Stimulated activated naive CD4-positive, alpha-beta T cell treated with Interleukin-2 at 50 U/mL for 16 hours (primary cell): ENCODE measurements at places on chromosomes 2 and 18.

DNA sequence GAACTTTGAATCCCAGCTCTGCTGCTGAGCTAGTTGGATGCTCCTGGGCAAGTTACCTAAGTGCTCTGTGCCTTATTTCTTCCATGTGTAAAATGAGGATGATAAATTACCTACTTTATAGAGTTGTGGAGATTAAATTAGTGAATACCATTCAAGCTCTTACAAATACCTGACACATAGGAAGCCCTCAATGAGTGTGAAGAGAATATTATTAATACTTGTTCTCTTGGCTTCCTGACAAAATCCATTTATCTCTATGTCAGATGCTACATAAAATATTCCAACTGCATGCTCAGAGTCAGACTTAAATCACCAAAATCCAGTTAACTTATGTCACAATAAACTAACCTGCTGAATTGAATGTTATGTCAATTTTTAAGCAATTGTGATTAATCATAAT lies 42.9 kb upstream of the CCBE1 start:
- no peak for DNase-seq

- DNase-seq, result no peak
These were observed 7.2 kb downstream of the BOLL start for GRCh38 chr2:197777823-197778407.

DNA sequence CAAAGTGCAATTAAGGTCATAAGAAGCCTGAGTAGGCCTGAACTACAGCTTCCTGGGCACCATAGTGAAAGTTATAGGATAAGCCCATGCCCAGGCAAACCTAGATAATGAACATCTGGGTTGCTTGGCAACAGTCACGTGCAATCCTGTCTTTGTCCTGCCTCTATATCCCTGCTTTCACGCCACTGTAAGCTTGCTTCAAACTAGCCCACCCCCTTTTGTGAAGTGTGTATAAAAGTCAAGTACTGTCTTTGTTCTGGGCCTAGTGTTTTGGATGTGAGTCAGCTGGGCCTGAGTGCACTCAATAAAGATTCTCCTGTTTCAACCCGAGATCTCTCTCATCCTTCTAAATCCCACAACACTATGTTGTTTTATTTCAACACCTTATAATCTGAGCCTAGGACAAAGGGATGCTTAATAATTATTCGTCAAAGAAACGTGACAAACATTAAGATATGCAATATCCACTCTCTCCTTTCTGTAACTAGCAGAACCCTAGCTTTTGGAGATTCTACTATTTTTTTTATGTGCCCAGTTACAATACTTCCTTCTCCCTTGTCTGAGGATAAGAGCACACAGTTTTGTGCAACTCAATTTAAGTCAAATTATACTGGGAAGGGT lies 927.8 kb downstream of the SUCLG1 start:
- DNase-seq, result no peak

GRCh38 chr18:66616523-66616983 lies 12.7 kb upstream of the CDH19 start:
- no peak for DNase-seq

DNA sequence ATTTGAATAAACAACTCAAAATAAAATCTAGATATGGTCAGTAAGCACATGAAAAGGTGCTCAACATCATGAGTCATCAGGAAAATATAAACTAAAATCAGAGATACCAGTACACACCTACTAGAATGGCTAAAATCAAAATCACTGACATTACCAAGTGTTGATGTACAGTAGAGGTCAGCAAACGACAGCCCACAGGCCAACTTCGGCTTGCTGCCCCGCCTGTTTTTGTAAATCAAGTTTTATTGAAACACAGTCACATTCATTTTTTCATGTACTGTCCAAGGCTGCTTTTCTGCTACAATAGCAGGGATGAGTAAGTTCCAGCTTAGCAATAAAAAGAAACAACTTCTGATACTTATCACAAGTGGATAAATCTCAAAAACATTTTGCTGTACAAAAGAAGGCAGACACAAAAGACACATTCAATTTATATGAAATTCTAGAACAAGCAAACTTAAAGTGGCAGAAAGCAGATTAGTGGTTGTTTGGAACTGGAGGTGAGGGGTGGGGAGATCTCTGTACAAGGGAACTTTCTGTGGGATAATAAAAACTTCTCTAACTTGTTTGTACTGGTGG lies 32.1 kb downstream of the TRAK2 start:
- DNase-seq, result no peak

DNA sequence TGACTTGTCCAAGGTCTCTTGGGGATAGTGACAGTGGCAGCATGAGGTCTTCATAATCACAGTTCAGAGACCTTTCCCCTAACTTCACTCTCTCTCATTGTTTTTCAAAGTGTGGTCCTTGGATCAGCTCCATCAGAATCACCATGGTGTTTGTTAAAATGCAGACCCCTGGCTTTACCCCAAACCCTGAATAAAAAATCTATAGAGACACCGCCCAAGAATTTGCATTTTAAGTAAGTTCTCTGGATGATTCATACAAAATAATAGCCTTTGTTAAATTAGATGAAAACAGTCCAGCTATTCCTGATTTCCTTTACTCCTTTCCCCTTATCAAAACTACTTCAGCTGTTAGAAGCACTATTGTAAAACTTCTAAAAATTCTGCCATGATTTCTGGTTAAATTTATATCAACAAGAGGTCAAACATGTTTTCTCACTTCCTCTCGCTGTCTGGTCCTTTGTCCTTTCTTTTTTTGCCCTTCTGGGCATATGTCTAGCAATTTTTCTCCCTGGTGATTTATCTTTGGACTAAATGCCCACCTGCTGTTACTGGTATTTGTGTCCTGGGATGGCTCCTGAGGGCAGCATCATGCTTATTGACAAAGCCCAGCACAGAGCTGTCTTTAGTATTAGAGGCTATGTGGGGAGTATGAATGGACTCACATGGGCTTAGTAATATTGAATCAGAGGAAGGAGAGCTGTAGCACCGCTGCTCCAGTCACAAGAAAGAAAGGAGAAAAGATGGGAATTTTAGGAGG lies 63.4 kb downstream of the LHCGR start:
- no peak for DNase-seq

- no peak for DNase-seq
These were observed 140.0 kb downstream of the SEPTIN10 start for GRCh38 chr2:109473616-109474318.

DNA sequence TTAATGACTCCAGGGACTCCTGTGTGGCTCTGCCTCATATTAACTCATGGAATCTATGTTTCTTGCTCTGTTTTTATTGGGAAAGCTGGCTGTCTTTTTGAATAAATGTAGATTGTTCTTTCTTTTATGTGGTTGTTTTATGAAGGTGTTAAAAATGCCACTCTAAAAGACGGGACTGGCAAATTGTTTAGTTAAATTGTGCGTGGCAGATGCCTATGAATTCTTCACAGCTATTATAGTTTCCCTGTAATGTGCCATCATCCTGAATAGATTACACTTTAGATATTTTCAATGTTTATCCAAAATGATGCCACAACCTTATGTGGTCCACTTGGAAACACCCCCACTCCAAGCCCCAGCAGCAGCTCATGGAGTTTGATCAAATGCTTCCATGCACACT lies 149.7 kb downstream of the ST6GAL2 start:
- no peak for DNase-seq

DNA sequence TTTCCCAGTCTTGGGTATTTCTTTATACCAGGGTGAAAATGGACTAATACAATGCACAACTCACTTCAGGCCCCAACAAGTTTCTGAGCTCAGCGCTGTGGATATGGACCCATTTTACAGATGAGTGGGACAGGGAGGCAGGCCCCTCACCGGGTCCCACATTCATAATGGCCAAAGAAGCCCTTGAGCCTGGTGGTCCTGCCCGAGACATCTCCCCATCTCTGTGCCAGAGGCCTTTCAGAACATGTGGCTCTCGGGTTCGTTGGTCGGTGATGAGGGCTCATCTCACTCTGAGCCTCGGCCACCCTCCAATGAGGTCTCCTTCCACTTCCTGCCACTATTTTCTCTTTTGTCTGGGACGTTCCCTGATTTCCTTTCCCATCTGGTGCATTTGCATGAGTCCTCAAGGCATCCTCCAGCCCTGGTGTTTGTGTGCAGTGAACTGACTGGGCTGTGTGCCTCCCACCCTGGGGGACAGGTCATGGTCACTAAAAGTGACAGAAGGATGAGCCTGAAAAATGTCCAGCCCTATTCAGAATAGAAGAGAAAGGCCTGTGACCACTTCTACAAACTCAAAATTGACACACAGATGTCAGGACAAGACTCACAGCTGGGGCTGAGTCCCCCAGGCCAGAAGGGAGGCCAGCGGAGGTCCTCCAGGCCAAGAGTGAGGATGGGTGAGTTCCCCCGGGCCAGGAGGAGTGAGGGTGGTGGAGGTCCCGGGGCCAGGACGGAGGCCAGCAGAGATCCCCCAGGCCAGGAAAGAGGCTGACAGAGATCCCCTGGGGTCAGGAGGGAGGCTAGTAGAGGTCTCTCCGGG lies 134.5 kb downstream of the PTGR3 start:
- no peak for DNase-seq

DNA sequence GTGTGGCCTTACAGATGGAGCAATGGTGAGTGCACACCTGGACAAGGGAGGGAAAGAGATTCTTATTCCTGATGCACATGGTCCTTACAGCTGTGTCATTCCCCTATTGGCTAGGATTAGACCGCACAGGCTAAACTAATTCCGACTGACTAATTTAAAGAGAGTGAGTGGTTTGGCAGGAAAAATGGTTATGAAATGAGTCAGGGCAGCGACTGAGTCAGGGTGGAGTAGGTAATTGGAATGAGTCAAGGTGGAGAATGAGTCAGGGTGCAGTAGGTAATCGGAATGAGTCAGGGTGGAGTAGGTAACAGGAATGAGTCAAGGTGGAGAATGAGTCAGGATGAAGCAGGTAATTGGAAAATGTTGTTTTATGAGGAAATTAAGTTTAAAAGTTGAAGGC lies 1353.7 kb upstream of the LRRTM1 start:
- no peak for DNase-seq

DNA sequence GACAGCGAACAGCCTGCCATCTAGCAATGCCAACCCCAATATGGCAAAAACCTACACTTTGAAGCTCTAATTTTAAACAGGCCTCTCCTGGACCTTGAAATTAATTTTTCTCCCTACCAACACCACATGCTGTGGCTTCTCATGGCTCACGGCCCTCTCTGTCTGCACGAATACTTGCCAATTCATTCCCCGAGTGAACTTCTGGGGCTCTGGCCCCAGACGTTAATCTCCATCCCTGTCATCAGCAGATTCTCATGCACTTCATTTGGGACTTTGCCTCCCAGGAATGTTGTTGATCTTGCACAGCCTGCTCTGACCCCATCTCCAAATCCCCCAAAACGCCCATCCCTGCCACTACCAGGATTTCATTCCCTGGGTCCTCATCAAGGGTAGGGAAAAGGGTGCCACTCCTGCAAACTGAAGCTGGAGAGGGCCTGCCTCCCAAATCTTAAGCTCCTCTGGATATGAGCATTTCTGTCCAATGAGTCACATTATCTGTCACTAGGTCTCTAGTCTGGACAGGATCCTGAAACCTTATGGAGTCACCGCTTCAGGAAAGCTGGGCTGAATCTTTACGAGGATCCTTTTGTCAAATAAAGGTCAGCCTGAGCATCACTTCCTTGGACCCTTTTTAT lies 10.4 kb downstream of the FIGLA start:
- no peak for DNase-seq

GRCh38 chr2:99507937-99508818 lies 18.4 kb upstream of the REV1 start:
- DNase-seq, result no peak

DNA sequence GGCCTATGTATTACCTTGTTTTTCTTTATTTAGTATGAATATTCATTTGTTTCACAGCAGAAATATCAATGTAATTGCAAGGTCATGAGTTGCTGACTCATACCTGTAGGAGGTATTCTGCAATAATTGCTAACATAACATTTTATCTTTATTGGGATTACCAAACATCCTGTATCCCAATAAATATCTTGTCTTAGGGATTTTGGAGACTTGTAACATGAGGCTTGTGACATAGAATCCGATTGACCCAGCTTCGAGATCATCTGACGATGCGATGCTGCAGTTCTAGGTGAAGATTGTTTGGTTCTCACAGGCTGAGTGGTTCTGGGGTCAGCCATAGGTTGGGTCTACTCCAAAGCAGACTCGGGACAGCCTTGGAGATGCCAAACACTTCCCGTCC lies 133.4 kb upstream of the RND3 start:
- DNase-seq, result no peak

GRCh38 chr2:220892018-220892634 lies 680.0 kb downstream of the EPHA4 start:
- no peak for DNase-seq

GRCh38 chr18:697800-698199 lies 14.6 kb downstream of the ENOSF1 start:
- no peak for DNase-seq

DNA sequence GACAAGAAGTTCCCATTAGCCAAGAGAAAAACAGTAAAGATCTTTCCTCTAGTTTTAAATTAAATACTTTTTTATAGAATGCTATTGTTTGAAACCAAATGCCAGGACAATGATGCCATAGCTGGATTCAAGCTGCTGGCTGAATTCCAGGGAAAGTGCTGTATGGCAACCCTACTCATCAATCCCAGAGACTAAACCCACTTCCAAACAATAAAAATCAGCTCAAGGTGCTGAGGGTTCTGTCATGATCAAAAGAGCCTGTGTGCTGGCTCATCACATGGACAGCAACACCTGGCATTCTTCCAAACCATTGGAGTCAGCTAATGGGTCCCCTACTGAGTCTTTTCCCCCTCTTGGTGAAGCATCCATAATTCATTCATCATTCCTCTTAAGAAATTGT lies 53.7 kb upstream of the PARD3B start:
- no peak for DNase-seq

DNA sequence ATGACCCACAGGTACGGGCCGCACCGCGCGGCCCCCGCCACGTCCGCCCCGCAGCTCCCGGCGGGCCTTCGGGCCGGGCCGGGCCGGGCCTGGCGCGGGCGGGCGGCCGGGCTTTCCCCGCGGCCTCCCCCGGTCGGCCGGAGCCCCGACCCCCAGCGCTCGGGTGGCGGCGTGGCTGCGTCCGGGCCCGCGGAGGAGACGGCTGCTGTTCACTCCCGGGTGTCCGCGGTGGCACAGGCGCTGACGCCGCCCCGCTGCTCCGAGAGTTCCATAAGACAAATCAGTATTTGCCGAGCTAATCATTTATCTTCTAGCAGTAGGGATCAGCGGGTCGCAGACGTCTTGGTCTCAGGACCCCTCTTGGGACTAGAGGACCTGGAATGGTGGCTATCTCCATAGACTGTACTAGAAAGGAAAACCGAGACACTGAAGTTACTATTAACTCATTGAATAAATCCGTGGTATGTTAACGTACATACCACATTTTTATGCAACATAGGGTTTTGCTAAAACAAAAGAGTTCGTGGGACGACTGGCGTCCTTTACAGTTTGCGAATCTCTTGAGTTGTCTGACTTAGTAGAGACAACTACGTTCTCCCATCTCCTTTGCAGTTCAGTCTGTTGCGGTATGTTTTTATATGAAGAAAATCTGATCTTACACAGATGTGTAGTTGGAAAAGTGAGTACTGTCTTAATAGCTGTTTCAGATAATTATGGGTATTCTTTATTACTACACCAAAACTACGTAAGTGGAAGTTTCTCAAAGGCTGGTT lies 500 bp downstream of the LIMS1 start:
- DNase-seq, result peak; percentile 14

- DNase-seq, result peak; percentile 28
These were observed 874 bp downstream of the NDUFAF7 start for GRCh38 chr2:37232131-37232933.

GRCh38 chr2:190512539-190513095 lies 21.9 kb downstream of the NEMP2 start:
- no peak for DNase-seq

GRCh38 chr2:37189452-37190153 lies 1.1 kb upstream of the SULT6B1 start:
- DNase-seq, result no peak

GRCh38 chr2:202592566-202592965 lies 42.2 kb upstream of the FAM117B start:
- DNase-seq, result no peak

- no peak for DNase-seq
These were observed 527.6 kb upstream of the ID2 start for GRCh38 chr2:8154270-8154669.
